ENCODE measurements at places on chromosomes 11 and 22.
A peak's percentile ranks its signal among the peaks of the same experiment; 100 is the strongest.

GRCh38 chr11:112863305-112863704, 97.9 kb upstream of the NCAM1 start:
- DNase-seq: no peak

GRCh38 chr11:119816660-119817059, 87.7 kb upstream of the NECTIN1 start:
- DNase-seq: no peak

DNA sequence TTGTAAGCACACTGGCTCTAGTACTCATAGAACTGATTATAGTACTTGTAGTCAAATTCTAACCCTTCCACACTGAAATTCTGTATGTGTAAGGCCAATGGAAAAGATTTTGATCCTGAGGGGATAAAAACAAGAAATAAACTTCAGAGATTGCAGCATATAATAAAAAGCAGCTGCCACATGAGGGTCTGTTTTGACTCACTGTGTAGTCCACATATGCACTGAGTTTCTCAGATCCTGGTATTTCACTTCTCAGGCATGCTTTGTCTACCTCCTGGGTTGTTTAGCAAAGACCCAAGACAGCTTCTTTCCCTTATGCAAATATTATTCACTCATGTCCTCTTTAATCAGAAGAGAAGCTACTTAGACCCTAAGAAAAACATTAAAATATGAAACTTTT, 71.1 kb upstream of the SLC5A12 start:
- no peak for DNase-seq

DNA sequence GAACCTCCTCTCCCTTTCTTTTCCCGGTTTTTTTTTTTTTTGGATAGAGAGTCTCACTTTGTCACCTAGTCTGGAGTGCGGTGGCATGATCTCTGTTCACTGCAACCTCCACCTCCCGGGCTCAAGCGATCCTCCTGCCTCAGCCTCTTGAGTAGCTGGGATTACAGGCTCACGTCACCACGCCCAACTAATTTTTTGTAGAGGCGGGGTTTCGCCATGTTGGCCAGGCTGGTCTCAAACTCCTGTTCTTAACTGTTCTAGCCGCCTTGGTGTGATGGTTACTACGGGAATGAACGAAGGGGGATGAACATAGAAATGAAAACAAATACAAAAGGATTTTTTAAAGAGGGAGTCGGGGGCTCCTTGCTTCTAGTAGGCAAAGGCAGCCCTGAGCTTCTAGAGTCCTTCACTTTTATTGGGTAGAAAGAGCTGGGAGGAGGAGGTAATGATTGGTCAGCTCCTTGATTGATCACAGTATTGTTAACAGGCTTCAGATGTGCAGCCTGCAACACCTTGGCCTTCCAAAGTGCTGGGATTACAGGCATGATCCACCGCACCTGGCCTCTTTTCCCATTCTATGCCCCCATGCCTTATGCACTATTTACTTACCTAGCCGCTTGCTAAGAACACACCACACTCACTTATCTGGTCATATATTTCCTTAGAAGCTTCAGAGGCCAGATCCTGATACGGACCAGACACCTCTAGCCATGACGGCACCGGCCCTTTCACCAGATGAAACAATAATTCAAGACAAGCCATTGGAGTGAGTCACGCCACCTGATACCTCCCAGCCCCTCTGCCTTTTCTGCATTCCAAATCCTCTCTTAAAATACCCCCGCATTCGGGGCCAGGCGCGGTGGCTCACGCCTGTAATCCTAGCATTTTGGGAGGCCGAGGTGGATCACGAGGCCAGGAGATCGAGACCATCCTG, 20.7 kb downstream of the SUSD2 start:
- no peak for DNase-seq

DNA sequence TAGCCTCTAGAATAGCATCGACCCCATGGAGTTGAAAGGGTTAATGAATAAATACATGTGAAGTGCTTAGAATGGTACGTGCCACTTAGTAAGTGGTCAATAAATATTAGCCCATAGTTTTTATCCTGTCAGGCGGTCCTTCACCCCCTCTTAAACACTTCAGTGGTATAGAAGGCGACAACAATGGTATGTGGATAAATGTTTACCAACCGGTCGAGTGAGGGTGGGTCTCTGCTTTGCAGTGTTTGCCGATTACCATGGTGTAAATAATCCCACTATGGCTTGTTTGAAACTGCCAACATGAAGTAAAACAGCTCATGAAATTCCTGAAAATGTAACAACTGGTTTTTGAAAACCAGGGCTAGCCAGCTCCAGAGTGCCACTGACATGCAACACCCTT, 541.2 kb downstream of the BUD13 start:
- DNase-seq: no peak

DNA sequence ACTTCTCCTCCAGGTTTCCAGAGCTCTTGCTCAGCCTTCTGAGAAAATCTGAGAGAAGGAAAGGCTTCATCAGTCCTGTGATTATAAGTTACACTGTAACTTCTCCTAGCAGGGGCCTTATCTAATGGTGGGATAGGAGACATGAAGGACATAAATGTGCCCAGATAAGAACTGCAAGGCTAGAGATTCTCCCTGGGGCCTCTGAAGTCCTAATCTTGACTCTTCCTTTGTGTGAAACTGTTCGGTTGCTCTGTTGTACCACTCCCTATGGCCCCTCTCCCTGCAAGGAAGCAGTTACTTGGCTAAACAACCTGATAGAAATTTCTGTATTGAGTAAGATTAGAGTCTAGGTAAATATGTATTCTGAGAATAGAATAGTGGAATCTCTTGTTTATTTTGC, 780.9 kb downstream of the ETS1 start:
- no peak for DNase-seq

DNA sequence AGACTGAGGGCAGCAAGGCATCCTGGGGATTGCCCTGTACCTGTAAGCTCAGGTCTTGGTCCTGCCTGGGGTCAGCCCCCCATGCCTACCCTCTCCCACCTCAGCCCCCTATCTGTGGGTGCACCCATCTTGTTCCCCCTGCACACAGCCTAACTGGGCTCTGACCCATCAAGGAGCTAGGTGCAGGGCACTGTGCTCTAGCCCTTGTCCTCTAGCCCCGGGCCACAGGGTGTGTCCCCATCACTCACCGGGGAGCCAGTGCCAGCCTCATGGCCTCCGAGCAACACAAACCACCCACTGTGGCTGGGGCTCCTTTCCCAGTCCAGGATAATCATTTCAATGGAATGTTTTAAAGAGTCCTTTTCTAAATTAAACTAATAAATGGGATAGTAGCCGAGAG, 293.9 kb upstream of the PLET1 start:
- no peak for DNase-seq

DNA sequence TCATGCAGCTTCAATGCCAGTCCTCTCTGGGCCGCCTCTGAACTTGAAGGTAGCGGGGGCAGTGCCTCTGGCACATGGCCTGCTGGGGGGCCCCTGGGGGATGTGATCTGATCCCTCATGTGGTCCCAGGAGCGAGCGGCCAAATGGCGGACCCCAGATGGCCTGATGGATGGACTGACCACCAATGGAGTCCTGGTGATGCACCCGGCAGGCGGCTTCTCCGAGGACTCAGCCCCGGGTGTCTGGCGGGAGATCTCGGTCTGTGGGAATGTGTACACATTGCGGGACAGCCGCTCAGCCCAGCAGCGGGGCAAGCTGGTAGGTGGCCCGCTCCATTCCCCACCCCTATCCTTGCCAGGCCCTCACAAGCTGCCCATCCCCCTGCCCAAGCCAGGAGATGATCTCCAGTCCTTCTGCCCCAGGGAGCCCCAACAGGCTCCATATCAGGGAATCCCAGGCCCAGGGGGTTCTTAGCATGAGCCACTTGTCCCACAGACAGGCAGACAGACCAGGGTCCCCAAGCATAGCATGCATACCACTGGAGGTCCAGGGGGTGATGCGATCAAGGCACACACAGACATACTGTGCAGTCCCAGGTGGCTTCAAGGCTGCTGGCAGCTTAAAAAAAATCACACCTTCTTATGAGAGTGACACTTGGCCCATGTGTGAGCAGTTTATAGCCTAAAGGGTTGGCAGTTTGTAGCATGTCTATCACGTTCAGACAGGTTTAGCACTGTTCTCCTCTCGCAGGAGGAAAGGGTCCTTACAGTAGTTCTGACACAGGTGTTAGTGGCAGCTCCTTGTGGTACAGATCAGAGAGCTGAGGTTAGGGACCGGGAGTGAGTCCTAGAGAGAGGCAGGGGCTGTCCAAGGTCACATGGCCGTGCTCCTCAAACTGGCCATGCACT, 6.4 kb upstream of the DPP3 start:
- no peak for DNase-seq

- no peak for DNase-seq
These were observed 49.4 kb downstream of the TEAD1 start for GRCh38 chr11:12723421-12724300.

GRCh38 chr11:76603202-76603601, 67.3 kb downstream of the LRRC32 start:
- DNase-seq: no peak

DNA sequence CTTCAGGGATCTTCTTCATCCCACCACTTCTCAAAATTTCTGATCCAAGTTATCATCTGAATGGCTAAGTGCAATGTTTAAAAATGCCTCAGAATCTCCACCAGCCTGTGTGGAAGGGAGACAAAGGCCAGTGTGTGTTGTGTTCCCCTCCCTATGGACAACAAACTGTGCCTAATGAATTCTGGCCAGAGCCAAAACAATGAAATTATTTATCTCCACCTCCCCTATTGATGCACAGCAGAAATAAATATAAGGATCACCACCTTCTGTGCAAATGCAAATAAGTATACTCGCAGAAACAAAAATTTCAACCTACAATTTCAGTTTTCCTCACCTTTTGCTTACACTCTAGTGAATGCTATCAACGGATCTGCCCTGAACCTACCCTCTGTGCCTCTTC, 75.8 kb downstream of the GAB2 start:
- no peak for DNase-seq

DNA sequence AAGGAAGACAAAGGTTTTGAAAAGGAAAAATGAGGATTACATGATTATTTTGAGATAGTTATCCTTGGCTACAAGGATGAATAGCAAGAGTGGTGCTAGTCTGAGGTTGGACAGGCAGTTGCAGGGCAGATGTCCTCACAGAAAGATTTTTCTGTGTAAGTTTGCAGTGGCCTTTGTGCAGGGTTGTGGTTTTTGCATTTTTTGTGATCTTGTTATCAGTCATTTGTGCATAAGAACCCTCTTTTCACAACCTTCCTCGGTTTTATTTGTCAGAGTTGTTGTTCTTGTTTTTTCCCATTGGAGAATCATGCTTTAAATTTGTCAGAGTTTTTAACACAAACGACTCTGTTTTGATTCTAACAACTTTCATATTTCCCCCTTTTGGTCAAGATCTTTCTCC, 1.4 kb downstream of the CCDC134 start:
- DNase-seq: no peak

DNA sequence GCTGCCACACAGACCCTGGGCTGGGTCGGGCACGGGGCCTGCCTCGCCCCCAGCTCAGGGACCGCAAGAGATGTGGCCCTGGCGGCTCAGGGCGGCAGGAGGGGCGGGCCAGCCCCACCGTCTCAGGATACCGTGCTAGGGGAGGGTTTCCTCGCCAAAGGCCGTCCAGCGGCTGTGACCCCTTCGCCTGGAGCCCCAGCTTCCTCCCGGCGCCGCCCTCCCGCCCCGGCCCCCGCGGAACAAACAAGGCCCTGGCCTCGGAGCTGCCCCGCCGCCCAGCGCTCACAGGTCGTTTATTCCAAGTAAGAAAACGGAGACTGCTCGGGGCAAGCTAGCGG, 543 bp upstream of the AP2A2 start:
- DNase-seq: peak; percentile 14

DNA sequence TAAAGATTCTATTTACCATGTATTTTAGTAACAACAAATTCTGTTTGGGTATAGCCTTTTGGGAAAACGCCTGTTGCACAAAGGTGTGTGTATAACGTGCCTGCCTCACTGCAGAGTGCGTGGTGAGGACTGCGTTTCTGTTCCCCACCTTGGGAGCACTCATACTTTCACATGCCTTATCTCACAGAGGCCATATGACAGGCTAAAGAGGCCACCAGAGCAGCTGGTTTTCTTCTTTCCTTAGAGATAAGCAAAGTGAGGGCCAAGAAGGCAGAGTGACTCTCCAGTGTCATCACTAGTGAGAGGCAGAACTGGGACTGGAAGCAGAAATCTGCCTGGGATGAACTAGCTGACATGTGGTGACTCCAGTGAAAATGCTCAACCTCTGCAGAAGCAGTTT, 369.2 kb upstream of the NARS2 start:
- DNase-seq: no peak

DNA sequence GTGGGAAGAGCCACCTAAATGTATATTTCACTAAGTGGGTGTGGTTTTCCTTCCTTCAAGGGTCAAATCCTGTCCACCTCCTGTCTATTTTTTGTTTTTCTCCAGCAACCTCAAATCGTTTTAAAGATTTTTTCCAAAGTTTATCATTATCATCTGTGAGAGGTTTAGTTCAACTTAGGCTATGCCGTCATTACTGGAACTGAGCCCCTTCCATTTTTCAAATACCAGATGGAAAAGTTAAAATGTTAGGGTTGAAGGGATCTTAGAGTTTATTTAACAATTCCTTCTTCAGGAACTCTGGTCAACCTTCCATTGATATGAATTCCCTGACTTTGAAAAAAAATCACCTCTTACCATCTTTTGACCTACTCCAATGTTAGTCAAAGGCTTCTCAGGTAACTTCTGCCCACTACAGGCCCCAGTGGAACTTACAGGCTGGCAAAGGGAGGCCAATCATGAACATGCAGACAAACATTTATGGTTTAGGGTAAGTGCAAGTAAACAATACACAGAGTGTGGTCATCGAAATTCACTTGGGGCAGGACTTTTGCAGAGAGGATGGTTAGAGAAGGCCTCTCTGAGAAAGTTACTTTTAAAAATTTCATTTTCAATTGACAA, 45.2 kb downstream of the SYN3 start:
- no peak for DNase-seq

DNA sequence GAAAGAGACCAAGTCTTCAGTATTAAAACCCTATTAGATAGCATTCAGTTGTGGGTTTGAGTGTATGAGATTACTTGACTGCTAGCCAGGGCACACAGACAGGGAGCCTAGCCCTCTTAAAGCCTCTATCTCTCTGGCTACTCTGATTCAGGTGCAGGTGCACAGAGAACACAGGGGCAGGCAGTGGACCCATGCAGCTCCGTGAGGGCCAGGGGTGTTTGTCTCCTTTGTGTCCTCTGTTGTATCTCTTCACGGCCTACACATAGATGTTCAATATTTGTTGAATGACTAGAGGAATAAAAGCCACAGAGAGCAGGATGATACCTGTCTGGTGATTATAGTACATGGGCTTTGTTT, 21.5 kb upstream of the AIFM3 start:
- DNase-seq: no peak

DNA sequence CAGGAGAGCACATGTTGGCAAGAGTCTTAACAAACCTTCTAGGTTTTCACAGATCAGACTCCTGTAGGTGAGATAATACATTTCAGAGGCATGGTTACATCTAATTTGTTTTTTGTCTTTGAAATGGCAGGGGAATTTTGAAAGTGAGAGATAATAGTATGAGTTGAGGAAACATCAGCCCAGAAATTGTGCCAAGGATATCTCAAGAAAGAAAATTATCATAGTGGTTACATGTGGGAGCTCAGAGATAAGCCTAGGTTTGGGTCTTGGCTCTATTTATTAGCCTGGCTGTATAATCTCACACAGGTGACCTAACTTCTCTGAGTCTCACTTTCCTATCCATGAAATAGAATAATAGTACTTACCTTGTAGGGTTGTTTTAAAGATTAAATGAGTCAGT, 443 bp downstream of the BTBD18 start:
- no peak for DNase-seq

GRCh38 chr22:23547818-23548500, 32.1 kb downstream of the IGLL1 start:
- no peak for DNase-seq

- DNase-seq: no peak
These were observed 15.6 kb upstream of the ARHGEF17 start for GRCh38 chr11:73292525-73292894.
